Activated effector memory CD4-positive, alpha-beta T cell treated with Interleukin-2 at 50 U/mL for 16 hours (primary cell): ENCODE measurements at places on chromosomes 1 and 21.

GRCh38 chr1:158148468-158148867 lies 32.2 kb upstream of the CD1D start:
- no peak for DNase-seq

DNA sequence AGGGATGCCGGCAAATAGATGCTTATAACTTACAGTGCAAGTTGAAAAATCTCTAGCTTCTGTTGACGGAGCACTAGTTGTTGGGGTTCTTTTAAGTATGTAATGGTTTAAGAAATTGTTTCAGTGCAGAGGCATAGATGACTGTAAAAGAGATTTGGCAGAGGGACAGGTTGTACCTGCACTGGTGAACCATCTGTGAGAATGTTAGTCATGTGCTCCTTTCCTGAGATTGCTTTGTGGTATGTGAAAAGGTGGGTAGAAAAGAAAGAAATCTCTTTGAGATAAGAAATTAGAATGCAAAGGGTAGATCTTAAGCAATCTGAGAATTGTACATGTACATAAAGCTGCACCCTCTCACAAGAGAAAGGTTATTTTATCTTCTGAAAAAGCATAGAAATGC lies 19.4 kb downstream of the ZBTB37 start:
- no peak for DNase-seq

GRCh38 chr1:150720703-150721102 lies at the start of gene HORMAD1:
Gene HORMAD1, minus strand, starts transcription at chr1:150720895. Its CDS starts 1,390 bp downstream, at chr1:150719505.
- no peak for DNase-seq

DNA sequence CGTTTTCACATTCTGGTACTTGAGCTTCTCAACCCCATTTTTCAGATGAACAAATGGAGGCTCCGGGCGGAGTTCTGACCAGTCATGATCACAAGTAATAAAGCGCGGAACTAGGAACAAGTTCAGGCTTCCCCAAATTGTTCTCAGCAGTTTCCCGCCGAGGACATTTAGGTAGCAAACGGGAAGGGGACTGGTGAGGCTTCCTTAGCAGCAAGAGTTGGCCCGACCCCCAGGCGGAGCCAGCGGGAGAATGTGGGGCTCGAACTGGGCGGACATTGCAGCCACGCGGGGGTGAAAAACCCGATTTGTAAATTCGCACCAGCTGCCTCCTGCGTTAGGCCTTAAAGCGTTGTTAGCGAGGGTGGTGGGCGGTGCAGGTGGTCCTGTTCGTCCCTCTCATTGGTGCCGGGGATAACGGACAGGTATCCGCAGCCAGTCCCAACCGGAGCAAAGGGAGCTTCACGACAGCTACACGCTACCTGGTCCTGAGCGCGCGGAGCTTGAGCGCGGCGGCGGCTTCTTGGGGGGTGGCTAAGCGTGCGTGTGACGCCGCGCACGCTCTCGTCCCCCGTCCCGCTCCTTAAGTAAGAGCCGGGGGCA lies 15.3 kb downstream of the SEMA6C start:
- DNase-seq: peak; percentile 57

DNA sequence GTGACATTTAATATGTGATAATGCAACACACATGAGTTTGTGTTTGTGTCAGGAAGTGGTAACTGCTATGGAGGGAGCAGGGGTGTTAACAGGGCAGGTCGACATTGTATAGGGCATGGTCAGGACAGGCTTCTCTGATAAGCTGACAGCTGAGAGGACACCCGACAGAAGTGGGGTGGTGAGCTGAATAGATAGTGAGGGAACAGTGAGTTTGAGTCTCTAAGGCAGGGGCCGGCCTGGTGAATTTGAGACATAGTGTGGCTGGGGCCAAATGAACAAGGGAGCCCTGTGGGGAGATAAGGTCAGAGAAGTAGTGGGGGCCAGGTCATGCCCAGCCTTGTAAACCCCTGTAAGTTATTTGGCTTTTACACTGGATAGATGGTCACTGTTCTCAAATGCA lies 217.4 kb upstream of the KIAA0040 start:
- no peak for DNase-seq

- no peak for DNase-seq
These were observed 41.6 kb upstream of the AGL start for GRCh38 chr1:99808391-99809115.

- DNase-seq: no peak
These were observed 613.9 kb downstream of the PTPRU start for GRCh38 chr1:29849991-29850757.

DNA sequence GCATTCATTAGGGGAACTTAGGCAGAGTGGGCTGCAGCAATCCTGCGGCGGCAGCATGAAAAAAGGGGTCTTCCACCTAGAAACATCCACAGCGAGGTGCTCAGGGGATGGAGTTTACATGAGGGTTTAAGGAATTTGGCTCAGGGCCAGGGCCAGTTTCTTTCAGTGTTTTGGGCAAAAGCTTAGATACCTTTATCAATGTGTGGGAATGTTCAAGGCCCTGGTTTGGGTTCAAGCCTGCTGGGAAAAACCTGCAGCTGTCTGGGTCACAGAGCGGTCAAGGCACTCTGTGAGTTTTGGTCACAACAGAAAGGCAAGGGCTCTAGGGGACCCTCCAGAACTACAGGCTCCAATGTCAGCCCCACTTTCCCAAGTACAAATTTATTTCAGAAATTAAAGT lies 230.3 kb downstream of the DISC1 start:
- DNase-seq: no peak

DNA sequence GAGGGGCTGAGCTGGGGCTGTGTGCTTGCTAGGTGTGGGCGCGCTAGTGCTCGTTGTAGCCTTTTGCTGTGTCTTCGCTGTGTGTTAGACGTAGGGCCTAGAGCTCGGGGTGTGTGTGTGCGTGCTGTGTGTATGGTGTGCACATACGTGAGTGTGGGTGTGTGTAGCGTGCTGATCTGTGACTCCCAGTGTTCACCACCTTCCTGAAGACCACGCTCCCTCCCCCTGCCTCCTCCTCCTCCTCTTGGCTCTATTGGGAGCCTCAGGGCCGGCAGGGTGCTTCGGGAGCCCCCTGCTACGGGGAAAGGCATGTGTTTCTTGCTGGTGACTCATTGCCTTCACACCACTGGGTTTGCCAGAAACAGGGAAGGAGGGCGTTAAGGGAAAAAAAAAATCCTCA lies 9.4 kb upstream of the KCNC4 start:
- no peak for DNase-seq

- DNase-seq: no peak
These were observed 15.6 kb downstream of the ARHGEF2 start for GRCh38 chr1:155962599-155963211.

DNA sequence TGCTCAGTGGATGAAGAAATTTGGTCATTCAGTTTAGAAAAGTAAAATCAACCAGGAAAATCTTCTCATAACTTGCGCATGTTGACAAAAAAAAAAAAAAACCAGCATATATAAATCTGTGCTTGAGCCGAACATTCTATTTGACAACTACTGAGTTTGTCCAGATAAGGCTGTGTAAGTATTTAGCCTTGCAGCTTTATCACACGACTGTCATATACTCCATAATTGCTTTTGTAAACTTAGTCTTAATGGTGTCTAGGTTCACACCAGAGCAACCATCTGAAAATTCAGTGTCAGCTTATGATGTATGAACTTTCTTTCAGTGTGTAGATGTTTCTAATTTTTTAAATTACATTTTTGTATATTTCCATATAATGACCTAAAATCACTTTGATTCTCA lies 1173.8 kb upstream of the TMPRSS15 start:
- DNase-seq: no peak

DNA sequence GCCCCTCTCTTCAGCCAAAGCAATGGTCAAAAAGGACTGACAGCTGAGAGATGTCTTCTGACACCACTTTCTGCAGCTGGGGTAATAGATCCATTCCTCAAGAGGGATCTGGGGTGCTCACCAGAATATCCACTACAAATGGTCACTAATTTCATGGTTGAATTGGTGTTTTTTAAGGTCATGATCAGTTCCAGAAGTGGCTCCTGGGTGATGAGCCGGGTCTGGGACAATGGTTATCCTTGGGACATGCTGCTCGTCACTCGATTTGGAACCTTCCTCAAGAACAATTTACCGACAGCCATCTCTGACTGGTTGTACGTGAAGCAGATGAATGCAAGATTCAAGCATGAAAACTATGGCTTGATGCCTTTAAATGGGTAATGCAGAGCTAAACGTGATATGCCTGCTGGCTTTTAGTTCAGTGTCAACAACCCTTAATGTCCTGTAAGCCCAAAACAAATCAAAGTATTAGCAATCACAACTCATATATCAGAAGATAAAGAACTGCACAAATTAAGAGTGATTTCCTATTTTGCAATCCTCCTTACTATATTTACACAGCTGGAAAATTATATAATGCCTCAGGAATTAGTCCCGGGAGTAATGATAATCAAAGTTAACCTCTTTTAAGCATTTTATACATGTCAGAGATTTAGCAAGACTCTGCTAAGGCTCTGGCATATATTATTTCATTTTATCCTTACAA lies 20.1 kb downstream of the FMO3 start:
- no peak for DNase-seq

- no peak for DNase-seq
These were observed 22.8 kb upstream of the CRNN start for GRCh38 chr1:152436593-152437496.
